GM12878 (cell line): ENCODE measurements at places on chromosomes 6 and 20. TPM values are rescaled to one million over a fixed set of nuclear protein-coding genes. Genes with fewer than 3 reads are reported as not detected.
A peak's percentile ranks its signal among the peaks of the same experiment; 100 is the strongest.

GRCh38 chr6:153103319-153103655 lies 27.8 kb downstream of the RGS17 start:
- DNase-seq, result no peak

DNA sequence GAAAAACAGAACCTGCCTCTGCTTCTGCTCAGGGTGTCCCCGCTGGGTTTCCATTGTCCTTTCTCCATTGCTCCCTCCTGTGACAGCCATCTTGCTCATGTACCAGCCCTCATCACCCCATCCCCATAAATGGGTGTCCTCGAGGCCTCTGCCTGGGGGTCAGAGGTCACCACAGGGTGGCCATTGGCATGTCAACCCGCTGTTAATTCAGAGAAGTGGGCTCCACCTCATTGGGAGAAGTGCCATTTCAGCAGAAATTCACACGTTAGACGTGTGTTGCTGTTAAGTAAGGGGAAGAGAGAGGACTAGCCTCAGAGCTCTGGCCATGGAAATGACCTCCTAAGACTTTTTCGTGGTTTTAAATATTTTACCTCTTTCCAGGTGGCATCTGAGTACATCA lies 71.9 kb downstream of the PTPN1 start:
- DNase-seq, result no peak

DNA sequence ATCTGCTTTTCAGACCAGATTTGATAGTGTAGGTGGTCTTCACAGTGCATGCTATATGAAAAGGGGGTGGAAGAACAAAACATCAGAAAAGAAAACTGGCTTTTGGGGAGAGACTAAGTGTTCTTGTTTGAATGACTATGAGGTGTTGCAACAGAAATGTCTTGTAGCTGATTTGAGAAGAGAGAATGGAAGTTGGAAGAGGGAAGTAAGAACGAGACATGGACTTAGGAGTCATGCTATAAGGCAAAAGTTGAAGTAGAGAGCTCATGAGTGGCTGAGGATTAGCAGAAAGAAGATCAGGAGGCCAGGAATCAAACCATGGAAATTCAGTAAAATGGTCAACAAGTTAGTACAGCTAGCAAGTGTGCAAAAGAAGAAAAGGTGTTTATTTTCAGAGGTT lies 32.1 kb downstream of the FNDC1 start:
- DNase-seq, result no peak

DNA sequence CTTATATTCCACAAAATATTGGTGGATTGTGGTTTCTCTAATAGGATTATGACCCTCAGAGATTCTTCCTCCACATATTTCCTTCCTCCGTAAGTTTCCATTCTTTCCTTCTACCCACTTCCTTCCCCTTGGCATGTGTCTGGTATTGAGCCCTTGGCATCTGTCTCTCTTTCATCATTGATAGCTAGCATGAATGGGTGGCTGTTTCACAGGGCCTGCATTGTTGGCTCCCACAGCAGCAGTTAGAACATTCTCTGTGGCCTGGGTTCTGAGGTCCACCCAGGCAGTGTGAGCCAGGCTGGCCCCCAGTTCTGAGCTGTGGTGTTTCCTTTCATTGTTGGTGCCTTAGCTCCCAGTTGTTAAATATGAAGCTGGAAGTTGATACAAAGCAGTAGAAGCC lies 125.3 kb downstream of the ANKS1A start:
- DNase-seq, result no peak

GRCh38 chr6:160035693-160036330 lies 66.9 kb downstream of the IGF2R start:
- no peak for DNase-seq

- DNase-seq, result no peak
These were observed 214.0 kb upstream of the EXOC2 start for GRCh38 chr6:906920-907319.

DNA sequence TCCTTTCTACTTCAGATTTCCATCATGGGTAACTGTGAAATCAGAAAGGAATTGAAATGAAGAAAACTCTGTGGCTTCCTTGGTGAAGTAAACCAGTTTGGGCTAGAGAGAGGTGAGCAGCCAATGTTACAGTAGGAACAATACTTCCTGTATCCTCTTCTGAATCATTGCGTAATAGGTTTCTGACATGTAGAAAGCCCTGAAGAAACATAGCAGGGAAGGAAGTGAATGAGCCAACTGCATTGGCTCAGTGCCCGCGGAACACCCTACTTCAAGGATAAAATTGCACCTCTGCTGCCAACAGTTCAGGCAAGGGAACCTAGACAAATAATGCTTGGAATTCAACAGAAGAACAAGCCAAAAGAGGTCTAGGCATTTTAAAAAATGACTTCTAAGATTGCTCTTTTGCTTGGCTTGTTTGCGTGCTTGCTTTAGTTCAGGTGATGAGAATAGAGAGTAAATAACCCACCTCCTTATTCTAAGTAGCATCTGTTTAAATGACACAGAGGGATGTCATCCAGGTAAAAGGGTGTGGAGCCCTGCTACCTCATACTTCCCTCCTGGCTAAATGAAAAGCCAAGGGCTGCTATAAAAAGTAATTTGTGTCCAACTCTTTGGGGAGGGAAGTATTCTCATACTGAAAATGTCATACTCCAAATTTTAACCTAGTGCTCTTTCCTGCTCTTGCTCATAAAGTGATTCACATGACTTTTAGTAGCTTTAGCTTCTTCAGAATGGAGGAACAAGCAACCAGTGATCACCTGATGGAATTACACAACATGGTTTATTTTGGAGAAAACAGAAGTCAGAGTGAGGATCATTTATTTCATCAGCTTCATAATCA lies 30.0 kb upstream of the AKIRIN2 start:
- DNase-seq, result peak; percentile 71

DNA sequence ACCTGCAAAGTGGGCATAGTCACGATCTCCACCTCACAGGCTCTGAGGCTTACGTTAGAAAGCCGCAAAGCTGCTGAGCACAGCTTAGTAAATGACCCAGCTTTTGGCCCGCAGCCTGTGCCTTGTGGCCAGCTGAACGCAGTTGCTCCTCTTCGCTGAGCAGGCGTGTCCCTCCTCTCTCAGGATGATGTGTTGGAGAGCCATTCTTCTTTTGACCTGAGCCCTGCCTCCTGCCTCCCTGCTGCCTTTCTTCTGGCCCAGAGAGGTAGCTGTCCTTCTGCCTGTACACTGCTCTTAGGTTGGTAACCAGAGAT lies 47.6 kb upstream of the MYL9 start:
- DNase-seq, result no peak

GRCh38 chr6:17483391-17484016 lies 90.1 kb downstream of the CAP2 start:
- DNase-seq, result no peak

DNA sequence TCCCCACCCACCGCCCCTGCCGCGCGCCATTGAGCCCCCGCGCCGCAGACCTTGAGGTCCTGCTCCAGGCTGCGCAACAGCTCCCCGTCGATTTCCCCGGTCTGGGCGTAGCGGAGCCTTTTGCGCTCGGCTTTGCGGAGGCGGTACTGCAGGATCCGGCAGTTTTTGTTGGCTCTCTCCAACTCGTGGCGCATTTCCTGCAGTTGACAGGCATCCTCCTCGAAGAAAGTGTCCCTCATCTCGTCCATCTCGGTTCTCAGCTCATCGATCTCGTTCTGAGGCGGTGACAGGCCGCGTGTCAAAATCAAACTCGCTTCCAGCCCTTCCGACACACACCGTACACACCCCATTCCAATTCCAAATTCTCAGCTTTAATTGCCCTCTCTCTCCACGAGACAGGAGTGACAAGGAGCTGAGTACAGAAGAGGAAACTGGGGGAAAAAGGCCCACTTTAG lies 4.3 kb downstream of the MTCL3 start:
- DNase-seq, result no peak

- DNase-seq, result no peak
These were observed 57.0 kb downstream of the DNAAF9 start for GRCh38 chr20:3350422-3350821.

DNA sequence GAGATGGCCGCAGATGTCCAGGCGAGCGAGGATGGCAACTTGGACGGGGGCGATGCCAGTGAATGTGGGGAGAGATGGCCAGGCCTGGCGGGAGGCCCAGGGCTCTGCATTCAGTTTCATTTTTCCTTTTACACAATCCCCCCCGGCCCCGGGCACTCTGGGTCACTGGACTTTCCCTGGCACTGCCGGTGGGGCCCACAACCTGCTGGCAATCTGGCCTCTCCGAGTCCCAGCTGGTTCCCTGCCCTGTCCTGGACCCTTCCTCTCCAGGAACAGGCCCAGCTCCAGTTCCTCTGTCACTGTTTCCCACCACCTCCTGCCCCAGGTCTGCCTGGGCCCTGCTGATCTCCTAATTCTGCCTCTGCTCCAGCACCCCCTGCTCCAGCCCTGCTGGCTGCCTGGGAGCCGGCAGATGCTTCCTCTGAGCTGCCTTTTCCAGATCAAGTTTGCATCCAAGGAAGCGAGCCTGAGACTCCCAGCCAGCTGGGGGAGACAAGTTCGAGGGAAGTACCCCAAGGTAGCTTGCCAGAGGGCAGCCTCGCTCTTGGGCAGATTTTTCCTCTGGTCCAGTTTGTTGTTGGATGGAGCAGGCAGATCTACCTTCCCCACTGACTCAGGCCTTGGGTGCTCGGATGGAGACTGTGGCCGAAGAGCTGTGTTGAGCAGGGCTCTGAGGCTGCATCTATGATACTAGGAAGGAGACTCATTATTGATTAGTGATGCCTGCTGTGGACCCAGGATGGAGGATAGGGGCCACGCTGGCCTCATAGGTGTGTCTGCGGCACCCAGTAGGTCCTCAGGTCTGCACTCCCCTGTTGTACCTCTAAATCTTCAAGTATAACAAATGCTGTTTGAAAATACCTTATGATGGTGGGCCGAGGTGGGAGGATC lies 83.2 kb downstream of the CEBPB start:
- DNase-seq, result no peak

DNA sequence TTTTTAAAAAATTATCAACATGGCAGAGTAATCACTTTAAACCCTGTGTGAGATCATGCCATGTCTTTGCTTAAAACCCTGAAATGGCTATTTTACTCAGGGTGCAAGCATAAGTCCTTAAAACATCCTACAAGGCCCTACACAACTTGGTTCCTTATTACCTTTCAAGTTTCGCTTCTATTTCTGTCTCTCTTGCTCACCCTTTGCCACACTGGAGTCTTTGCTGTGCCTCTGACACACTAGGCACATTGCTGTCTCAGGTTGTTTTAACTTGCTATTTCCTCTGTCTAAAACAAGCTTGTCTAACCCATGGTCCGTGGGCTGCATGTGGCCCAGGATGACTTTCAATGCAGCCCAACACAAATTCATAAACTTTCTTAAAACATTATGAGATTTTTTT lies 55.6 kb downstream of the KIAA0408 start:
- DNase-seq, result peak; percentile 45

DNA sequence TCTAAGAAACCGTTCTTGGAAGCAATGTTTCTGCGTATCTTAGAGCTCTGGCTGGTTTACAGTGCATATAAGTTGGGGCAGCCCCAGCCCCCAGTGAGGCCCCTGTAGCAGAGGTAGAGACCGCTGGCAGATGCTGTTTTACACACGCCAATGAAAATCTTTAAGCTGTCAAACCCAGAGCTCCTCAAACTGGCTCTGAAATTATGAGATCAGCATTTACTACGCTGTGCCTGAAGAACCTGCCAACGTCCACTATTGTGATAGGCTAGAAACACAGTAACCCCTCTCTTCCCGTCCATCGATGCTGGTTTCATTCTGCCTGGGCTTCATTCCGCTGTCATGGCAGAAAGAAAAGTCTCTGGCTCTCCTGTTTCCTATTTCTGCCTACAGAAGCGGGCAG lies 160.6 kb downstream of the SMOC2 start:
- DNase-seq, result no peak

DNA sequence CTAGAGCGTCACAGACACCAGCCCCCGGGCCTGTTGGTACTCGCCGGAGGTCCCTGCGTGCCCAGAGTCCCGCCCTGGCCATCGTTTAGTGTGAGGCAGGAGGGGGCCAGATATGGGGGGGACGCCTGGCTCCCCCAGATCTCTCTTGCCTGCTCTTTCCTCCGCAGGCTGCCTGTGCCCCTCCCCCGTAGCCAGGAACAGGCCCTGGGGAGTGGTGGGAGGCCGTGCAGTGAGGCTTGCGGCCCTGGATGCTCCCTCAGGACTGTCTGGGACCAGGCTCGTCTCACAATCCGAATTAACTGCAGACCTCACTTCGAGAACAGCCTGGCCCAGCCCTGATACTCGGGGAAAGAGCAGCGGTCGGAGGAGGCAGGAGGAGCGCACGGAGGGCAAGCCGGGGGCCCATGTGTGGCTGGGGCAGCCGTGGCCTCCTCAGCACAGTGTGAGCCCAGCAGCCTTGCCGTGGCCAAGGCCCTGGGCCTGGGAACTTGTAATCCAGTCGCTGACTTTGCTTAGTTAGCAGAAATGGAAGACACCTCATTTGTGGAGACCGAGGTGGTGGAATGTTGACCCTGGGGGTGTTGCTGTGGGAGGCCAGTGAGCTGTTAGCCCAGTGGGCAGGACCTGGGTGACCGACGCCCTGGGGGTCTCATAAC lies 28.7 kb downstream of the FRMD1 start:
- DNase-seq, result no peak

- peak; percentile 59 for DNase-seq
These were observed 59.5 kb downstream of the TRIM38 start for GRCh38 chr6:26022132-26022472.

DNA sequence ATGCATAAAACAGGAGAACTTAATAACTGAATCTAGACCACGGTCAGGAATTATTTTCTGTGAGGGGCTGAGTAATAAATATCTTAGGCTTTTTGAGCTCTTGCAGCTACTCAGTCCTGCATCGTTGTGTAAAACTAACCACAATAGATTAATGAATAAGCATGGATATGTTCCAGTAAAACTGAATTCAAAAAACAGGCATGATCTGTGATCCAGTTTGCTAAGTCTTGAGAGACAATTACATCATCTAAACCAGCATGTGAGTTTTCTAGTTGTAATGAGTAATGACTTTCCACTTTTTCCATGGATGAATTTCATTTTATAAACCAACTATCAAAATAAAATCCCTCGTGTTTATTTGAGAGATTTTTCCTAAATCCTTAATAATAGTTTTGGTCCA lies 336.8 kb downstream of the RFPL4B start:
- DNase-seq, result no peak

DNA sequence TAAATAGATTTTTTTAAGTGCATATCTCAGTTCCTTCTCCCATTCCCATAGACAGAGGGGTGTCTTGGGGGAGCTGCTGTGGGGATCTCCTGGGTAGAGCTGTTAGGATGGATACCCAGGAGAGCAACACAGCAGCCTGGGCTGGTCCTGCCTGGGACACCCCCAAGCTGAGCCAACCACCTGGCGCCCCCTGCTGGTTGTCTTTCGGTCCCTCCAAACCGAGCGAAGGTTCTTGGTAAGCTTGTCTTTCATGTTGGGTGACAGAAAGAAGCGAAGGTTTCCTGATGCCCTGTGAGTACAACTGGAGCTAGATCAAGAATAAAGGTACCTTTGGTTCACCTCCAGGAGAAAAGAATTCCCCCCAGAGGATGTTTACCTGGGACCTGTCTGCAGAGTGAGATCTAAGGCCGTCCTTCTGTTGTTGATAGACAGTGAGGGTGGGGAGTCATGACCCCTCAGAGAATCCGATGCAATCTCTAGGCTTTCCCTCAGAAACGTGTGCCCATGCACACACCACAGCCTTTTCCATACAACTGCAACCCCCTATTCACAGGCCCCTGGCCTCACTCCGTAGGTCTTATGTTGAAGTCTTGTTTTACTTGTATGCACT lies 50.8 kb downstream of the SNX9 start:
- DNase-seq, result peak; percentile 16

GRCh38 chr6:35080821-35081425 lies 60.2 kb downstream of the TCP11 start:
- no peak for DNase-seq

Gene PPP1R3G
- 0.08 and 0.10 TPM in 2 replicates for total RNA-seq

Gene BTNL2
- total RNA-seq, result 0.26 TPM in 1 of 2 replicates, not detected in the other

Gene TNXB
- total RNA-seq, result 1.6 and 2.5 TPM in 2 replicates

Gene DUSP15
- 2.5 and 3.2 TPM in 2 replicates for total RNA-seq

Gene APOM
- total RNA-seq, result 3.8 and 4.1 TPM in 2 replicates
